Astrocyte of the cerebellum (primary cell): ENCODE measurements at places on chromosomes 4 and X.

DNA sequence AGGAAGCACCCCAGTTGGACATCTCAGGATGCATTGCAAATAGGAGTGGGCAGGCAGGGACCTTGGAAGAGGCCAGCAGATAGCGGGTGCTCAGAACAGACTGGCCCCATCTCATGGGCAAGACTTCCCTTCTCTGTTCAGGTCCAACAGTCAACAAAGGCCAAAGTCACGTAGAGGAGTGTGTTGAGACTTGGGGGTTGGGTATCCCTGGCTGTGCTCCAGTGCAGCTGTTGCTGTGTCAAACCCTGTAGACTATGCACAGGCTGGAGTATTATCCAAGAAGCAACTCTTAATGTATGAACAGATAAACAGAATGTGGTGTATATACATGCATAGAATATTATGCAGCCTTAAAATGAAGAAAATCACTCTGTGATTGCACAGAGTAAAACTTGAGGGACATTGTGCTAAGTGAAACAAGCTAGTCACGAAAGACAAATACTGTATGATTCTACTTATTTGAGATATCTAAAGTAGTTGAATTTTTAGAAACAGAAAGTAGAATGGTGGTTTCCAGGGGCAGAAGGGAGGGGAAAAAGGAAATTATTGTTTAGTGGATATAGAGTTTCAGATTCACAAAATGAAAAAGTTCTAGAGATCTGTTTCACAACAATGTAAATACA, 192.1 kb upstream of the LCORL start:
- no peak for DNase-seq

GRCh38 chr4:385934-386707, 48.5 kb downstream of the ZNF141 start:
- DNase-seq = no peak

DNA sequence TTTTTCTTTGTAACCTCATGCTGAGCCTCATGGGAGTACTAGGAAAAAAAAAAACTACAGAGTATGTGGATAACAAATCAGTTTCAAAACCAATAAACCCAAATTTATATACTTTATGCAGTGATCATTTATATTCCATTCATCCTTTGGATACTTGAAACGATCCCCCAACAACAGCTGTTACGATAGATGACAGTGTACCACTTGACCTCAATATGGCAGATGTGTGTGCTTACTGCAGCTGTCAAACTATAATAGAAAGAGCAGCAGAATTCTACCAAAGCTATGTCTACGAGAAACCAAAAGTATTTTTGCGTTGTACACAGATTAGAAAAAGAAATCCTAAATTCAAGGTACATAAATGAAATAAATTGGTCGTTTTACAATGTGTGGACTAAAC, 337.8 kb downstream of the PDGFC start:
- no peak for DNase-seq

DNA sequence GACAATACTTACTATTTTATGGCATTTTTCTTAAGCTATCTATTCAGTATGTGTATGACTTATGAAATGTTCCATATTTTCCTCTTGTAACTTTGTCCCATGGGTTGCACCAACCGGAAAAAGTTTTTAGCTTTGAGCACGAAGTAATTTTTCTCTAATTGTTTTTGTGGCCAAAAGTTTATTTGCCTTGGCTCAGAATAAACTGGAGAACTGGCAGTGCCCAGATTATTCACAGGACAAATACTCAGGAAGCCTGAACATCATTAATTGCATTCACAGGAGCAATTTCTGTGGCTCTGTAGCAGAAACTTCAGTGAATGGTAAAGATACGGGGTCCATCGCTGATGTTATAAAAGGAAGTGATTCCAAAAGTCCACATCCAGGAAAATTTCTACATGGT, 184.5 kb downstream of the ARHGAP10 start:
- peak; percentile 6 for DNase-seq

GRCh38 chr4:111991163-111991562, 154.1 kb upstream of the FAM241A start:
- no peak for DNase-seq

DNA sequence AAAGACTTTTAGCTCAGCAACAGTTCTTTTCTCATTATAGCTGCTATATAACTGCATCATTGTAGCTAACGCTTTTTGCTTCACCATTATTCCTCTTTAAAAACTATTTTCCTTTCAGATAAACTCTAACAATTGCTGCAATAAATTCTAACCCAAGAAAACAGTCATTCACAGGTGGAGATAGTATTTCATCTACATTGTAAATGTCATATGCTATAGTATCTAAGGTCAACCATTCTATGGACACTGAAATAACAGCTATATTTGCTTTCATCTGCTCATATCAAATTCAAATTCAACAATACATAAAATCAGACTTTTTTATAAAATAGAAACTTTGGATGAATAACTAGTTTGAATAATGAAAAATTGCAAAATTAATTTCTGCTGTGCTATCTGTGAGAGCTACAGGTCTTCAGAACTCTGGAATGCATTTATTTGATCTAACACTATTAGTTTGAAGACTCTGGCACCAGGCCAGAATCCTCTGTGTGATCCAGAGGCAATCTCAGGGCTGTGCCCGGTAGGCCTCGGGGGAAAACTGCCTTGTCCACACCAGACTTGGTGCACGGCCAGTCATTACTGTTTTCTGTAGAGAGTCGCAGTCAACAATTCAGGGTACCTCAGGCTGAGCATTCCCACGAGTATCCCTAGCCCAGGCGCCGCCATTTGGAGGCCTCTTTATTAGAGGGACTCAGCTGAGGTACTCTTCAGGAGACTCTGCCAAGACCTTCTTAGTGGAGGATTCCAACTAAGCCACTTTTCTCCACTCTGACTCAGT, 332.4 kb downstream of the SLC7A11 start:
- no peak for DNase-seq
